GDM1 (cell line): ENCODE measurements at places on chromosomes 4 and X.

- no peak for DNase-seq
Observed at GRCh38 chrX:8653956-8654355, 78.0 kb downstream of the ANOS1 start.

- DNase-seq: no peak
Observed at GRCh38 chr4:83308672-83309071, 24.1 kb upstream of the COQ2 start.

DNA sequence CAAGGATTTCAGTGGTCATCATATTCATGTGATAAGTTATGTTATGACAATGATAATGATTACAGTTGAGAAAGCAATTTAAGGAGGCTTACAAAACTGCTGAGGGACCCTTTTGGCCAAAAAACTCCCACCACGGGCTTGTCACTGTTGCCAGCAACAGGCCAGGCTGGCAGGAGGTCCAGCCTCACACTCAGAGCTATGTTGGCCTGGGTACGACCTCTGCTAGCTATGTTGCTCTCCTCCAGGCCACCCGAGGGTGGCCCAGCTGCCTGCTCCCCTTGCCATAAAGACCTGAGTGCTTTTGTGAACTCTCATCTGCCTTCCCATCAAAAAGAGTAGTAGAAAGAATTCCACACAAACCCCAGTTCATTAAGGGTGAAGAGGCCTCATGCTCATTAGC, 52.0 kb downstream of the MID1 start:
- no peak for DNase-seq

GRCh38 chrX:71922686-71923085, 12.0 kb downstream of the NHSL2 start:
- DNase-seq: no peak

DNA sequence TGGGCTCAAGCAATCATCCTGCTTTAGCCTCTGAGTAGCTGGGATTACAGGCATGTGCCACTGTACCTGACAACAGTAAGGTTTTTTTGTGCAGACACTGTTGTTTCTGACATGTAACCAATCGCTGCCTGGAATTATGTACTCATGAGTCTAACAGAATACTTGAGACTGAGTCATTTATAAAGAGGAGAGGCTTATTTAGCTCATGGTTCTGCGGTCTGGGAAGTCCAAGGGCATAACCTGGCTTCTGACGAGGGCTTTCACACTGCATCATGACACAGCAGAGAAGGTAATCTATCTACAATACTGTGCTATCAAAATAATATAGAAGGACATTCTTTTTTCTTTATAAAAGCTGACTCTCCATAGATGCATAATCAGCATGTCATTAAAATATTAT, 115.5 kb upstream of the STOX2 start:
- DNase-seq: no peak
